ENCODE measurements at places on chromosomes 2 and 18.

GRCh38 chr2:134402410-134402809 lies 148.5 kb downstream of the MGAT5 start:
- no peak for DNase-seq

DNA sequence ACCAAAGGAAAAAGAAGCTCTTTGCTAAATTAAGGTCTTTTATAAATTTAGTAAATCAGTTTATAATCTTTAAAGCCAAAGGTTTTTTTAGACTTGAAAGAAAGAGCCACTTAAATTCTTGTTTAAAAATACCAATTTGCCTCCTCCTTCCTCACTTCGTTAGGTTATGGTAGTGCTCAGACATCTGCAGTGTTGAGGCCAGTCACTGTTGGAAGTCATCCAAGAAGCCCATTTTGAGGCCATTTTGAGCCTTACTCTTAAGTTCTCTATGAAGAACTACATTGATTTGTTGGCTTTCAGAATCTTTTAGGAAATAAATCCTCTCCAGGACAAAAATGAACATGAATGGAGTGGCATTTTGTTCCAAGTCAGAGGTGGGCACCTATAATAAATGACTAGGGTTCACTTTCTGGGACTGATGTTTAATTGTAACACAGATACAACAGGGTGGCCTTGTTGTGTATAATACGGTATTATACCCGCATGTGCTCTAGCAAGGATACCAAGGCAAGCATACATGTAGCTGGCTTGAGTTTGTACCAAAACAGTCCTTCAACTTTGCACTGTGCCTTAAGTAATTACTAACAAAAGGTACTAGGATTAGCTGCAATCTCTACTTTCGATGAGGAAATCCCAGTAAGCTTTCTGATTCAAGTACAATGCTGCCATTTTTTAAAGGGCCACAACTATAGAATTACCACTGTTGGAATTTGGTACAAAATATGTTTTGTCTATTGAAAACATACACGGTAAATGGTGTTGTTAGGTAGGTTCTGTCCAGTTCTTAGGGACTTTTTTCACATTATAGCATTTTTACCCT lies 22.8 kb downstream of the SLC66A3 start:
- no peak for DNase-seq

- no peak for DNase-seq
Measured at GRCh38 chr2:83827618-83828017, 631.5 kb downstream of the SUCLG1 start.

- no peak for DNase-seq
Measured at GRCh38 chr18:45034179-45034578, 353.5 kb downstream of the SETBP1 start.
